ENCODE measurements at places on chromosomes 7 and 10. TPM values are rescaled to one million over a fixed set of nuclear protein-coding genes. Genes with fewer than 3 reads are reported as not detected.

The OR6B1 gene
- not detected for total RNA-seq

The GIMAP4 gene
- not detected for total RNA-seq

The PCDH15 gene
- 3.0 TPM for total RNA-seq

The PLAC9 gene
- 131 TPM for total RNA-seq

DNA sequence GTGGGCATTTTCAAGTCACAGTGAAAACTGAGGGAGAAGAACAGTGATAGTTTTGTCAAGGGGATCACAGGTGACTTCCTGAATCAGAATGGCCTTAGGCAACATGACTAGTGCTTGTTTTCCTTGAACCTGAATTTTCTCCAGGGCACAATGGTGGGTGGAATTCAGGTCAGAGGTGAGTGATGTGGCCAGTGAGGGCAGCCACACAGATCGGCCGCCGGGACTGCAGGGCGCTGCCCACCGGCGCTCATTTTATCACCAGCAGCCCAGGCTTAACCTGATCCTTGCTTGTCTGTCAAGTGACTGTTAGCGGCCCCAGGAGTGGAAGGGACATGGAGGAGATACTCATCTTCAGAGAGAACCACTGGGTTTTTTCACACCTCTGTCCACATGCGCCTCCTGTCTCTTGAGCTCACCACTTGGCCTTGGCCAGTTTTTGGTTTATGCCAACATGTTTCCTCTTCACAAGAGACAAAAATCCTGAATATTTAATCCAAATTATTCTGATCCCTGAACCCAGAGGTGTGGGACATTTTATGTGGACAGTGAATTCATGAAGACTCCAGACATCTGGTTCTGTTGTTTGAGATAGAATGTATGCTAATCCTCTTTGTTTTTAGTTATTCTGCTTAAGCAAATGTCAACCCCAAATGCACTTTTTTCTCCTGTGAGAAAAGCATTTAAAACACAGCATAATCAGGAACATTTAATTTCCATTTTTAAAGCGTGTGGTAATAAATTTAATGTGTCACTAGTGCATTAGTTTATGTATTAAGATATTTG, 108.7 kb downstream of the DOCK1 start:
- H3K4me3 ChIP-seq = no peak overlapping the region
- no peak overlapping the region for H3K27ac ChIP-seq
- peaks cover 40% of the 10 kb centered on the region for H3K36me3 ChIP-seq

- H3K27ac ChIP-seq = no peak overlapping the region
- peaks cover 25% of the 10 kb centered on the region for H3K4me1 ChIP-seq
- H3K27me3 ChIP-seq = no peaks in the 10 kb centered on the region
- no peaks in the 10 kb centered on the region for H3K36me3 ChIP-seq
Measured at GRCh38 chr10:451021-451471, 238.4 kb downstream of the DIP2C start.

DNA sequence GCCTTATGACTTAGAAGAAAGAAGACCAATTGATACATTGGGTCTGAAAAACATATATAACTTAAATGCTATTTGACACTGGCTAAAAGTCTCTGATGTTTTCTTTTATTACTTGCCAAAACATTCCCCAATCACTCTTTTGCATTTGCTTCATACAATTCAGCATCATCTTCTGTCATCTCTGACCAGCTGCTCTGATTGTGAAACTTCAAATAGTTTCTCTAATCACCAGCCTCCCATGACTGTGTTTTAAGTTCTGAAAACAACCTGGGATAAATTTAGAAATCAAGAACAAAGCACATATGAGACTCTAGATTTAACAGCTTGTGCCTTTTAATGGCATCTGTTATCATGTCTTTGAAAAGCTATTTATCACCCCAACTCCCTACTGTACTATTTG, 208.4 kb upstream of the KCND2 start:
- H3K36me3 ChIP-seq = no peaks in the 10 kb centered on the region
- H3K4me3 ChIP-seq = no peak overlapping the region
- no peaks in the 10 kb centered on the region for H3K4me1 ChIP-seq
- no peak overlapping the region for H3K27ac ChIP-seq
- H3K27me3 ChIP-seq = no peaks in the 10 kb centered on the region

DNA sequence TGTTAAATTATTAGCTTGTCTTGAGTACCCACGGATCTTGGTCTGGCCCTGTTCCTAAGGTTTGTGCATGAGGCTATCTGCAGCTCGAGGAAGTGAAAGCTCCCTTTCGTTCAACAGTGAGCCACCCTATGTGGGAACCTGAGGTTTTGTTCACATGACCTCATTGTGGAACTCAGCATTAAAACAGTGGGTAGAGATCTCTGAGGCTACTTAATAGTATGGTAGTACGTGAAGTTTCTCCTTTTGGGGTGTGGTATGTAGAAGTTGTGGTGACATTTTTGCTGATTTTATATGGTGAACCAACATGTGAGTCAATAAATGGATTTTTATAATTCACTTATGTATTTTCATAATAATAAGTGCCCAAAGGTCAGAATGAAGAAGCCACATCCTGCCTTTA, 252.7 kb upstream of the FERD3L start:
- H3K4me3 ChIP-seq = peak overlapping the region; percentile 8
- peaks cover 43% of the 10 kb centered on the region for H3K4me1 ChIP-seq
- no peak for DNase-seq

DNA sequence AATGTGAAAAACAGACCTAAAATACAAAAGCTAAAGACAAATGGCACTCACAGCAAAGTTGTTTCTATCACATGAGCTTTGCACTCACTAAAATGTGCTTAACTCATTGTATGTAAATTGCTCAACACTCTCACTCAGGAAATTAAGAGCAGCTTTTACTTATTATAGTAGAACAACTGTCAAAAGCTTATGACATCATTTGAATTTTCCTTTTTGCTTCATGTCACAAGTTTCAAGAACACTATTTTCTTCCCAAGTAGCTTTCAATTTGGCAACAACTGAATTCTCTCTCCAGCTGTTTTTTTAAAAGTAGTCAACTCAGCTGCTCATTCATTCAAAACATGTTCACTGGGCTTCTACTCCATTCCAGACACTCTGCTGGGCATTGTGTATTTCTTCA, 46.9 kb downstream of the ATE1 start:
- peaks cover 21% of the 10 kb centered on the region for H3K36me3 ChIP-seq
- no peak overlapping the region for H3K27ac ChIP-seq
- no peaks in the 10 kb centered on the region for H3K27me3 ChIP-seq
- H3K4me1 ChIP-seq = no peaks in the 10 kb centered on the region
- DNase-seq = no peak

DNA sequence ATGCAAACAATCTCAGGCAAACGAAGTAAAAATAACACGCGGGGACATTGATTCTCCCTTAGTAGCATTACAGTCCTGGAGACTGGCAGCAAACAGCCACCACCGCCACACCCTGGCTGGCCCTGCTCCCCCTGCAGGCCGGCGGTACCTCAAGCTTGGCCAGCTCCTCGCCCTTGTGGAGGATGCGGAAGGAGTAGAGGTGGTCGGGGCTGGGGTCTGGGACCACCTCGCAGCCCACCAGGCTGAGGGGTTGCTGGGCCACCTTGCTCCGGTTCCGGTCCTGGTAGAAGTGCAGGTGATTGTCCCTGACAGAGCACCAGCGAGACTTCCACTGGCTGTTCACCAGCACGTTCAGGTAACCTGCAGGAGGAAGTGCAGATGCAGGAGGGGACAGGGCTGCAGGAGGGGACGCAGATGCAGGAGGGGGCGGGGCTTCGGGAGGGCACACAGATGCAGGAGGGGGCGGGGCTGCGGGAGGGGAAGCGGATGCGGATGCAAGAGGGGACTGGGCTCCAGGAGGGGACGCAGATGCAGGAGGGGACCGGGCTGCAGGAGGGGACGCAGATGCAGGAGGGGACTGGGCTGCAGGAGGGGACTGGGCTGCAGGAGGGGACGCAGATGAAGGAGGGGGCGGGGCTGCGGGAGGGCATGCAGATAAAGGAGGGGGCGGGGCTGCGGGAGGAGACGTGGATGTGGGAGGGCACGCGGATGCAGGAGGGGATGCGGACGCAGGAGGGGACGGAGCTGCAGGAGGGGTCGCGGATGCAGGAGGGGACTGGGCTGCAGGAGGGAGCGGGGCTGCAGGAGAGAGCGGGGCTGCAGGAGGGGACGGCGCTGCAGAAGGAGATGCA, 65.7 kb downstream of the VWA2 start:
- H3K27me3 ChIP-seq = no peaks in the 10 kb centered on the region
- DNase-seq = no peak
- H3K4me1 ChIP-seq = peaks cover 50% of the 10 kb centered on the region
- H3K4me3 ChIP-seq = peak overlapping the region; percentile 77

DNA sequence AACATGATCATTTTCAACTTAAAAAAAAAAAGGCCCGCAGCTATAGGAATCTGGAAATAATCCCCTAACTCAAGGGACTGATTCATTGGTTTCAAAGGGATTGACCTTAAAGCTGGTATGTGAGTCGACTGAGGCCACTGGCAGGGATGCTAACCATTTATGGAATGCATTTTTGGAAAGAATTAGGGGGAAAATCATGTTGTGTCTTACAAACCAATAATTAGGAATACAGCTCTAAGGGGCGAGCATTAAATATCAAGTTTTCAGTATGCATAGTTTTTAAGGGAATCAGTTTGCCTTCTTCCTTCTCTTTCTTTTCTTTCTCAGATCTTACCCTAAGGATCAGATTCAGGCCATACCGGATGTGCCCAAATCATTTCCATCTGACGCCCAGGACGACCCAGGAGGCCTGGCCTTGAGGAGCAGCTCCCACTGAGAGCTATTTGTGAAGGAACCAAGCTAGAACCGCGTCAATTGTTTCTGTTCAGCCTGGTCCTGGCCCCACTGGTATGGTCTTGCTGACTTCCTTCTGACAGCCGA, 48.7 kb downstream of the BPGM start:
- no peaks in the 10 kb centered on the region for H3K27me3 ChIP-seq
- peaks cover 81% of the 10 kb centered on the region for H3K4me1 ChIP-seq
- no peaks in the 10 kb centered on the region for H3K36me3 ChIP-seq

GRCh38 chr7:112080441-112080840, 125.8 kb downstream of the DOCK4 start:
- DNase-seq = no peak
- no peaks in the 10 kb centered on the region for H3K27me3 ChIP-seq
- H3K27ac ChIP-seq = peak overlapping the region; percentile 97
- no peaks in the 10 kb centered on the region for H3K36me3 ChIP-seq

GRCh38 chr7:139538881-139539635, 15.6 kb downstream of the CLEC2L start:
- no peak overlapping the region for H3K27ac ChIP-seq
- no peak overlapping the region for H3K4me3 ChIP-seq
- no peak for DNase-seq

DNA sequence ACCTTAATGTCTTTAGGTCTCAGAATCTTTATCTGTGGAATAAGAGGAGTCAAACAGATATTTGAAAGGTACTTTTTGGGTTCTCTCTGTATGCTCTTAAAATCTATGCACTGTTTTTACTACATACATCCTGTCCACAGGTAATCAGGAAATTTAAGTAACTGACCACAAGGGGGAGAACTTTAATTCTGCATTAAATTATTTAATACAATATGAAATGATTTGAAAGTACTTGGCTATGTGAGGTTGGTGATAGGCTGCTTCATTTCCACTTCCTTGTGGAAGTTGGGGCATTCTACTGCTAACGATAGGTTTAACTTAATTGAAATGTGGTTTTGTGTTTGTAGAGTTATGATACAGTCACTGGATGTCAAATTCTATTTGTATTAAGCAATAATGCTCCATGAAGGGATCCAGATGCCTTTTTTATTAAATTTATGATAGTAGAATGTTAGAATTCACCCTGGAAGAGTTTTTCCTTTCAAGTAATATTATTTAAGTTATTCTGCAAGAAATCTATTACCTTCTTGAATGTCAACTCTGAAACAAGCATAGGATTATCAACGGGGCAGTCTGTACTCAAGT, 6.0 kb downstream of the TEX47 start:
- no peak for DNase-seq
- H3K27me3 ChIP-seq = no peaks in the 10 kb centered on the region
- no peak overlapping the region for H3K27ac ChIP-seq
- no peaks in the 10 kb centered on the region for H3K36me3 ChIP-seq
- no peaks in the 10 kb centered on the region for H3K4me1 ChIP-seq
- H3K4me3 ChIP-seq = no peak overlapping the region

DNA sequence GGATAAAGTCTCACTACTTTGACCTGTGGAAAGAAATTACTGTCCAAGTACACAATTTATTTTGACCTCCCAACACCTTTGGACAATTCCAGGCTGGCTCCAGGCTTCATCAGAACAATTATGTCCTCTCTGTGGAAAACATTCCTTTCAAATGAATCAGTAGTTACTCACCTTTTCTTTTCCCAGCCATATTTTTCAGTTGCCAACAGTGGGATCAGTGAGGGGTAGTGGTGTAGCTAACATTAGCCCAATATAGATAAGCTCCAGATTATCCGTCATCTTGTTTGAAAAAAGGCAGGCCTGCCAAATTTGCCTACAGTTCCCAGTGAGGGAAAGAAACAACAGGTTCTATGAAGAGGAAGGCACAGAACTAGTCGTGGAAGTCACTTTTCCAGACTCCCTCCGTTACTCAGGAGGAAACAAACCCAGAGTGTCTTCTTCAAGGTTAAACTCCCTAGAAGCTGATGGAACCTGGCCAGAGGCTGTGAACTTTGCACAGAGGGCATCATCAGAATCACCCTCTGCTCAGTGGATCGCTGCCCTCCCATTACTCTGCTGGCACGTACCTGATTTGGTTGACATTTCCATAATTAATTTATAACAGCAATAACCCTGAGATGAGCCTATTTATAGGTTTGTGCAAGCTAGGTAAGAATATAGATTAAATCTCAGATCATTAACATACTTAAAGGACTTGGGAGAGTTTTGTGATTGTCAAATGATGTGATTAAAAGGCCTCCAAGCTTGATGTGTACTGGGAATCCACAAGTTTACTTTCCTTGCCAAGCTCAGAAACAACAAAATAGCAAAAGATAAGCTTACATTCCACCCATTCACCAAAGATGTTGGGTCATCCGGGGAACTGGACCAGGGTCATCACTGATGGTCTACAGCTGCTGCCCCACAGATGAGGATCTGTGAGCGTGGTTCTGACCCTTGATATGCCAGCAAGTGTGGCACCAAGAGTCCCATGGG, 654.6 kb upstream of the GALNT17 start:
- no peaks in the 10 kb centered on the region for H3K4me1 ChIP-seq
- H3K4me3 ChIP-seq = no peak overlapping the region
- no peak for DNase-seq

GRCh38 chr10:61965703-61966395, 64.3 kb downstream of the ARID5B start:
- no peaks in the 10 kb centered on the region for H3K27me3 ChIP-seq
- peak overlapping the region; percentile 97 for H3K27ac ChIP-seq
- DNase-seq = no peak
- peaks cover 74% of the 10 kb centered on the region for H3K4me1 ChIP-seq
- H3K4me3 ChIP-seq = no peak overlapping the region
